ENCODE measurements at places on chromosomes 7 and 10.

GRCh38 chr7:18874880-18875279 lies 242.6 kb downstream of the TWIST1 start:
- no peak for DNase-seq

DNA sequence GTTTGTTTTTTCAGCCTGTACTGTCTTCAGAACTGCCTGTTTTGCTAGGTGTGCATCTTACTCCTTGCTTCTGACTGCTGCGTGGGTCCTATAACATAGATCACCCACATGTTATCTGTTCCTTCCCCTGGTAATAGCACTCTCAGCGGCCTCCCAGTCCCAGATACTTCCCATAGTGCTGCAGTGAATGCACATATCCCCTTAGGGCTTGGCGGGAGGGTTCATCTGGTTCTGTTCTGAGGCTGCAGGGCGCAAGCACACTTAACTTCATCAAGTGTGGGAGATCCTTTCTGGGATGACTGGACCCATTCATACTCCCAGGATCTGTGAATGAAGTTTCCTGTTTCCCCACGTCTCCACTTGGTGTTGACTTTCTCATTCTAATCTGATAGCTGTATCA lies 90.7 kb downstream of the CELF2 start:
- DNase-seq: no peak

DNA sequence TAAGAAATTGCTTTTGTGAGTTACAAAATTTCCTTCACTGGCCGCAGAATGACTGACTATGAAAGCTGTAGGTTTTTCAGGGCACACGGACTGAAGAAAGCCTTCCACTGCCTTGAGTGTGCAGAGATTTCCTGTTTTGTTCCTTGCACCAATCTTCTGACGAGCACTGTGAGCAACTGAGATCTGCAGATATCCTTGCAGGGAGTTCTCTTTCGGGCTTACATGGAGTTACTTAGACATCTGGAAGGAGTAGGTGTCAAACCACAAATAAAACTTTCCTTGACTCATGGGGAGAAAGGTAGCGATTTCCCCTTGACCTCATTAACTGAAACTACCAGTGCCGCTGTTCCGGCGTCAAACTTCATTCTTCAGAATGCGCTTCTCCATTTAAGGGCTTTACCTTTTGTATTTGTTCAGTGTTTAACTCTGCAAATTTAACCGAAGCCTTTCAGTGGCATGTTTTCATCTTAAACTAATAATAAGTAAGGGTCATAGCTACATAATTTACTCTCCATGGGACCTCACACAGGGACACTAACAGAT lies 1175.3 kb downstream of the GATA3 start:
- DNase-seq: no peak

DNA sequence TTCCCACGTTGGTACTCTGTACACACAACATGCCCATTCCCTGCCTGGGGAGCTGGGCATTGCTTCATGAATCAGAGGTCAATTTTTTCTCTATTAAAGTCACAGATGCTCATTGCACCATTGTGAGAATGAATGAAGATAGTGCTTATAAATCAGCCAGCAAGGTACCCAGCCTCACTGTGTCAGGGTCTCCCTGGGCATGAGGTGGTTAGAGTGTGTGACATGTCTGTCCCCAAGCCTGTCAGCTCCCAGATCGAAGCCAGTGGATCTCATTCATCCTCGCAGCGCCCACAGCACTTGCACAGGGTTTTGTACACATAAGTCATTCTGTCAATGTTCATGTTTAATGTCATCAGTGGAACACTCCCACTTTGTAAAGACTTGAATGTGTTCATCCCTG lies 126.8 kb downstream of the EGFR start:
- no peak for DNase-seq

DNA sequence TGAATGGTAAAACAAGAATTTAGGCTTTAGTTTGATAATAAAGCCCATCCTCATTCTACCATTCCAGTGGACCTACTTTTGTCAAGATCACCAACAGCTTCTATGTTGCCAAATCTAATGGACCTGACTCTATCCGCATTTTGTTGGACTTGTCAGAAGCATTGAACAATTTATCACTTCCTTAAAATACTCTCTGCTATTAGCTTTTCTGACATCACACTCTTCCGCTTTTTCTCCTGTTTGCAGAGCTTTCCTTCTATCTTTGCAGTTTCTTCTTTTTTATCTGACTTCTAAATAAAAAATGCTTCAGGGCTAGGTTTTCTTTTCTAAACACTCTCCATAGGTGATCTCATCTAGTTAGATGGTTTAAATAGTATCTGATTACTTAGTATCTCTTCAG lies 42.7 kb upstream of the SMIM30 start:
- no peak for DNase-seq

Measured in NCI-H774 (cell line).